ENCODE measurements at places on chromosomes 2 and 18. TPM values are rescaled to one million over a fixed set of nuclear protein-coding genes. Genes with fewer than 3 reads are reported as not detected.

The MAIP1 gene
- total RNA-seq: 16.6 TPM

The LDLRAD4 gene
- total RNA-seq: 42.2 TPM

The FBXO36 gene
- 6.8 TPM for total RNA-seq

The DSG4 gene
- total RNA-seq: 0.08 TPM

The ABCG5 gene
- total RNA-seq: not detected

- DNase-seq: no peak
These were observed 26.2 kb downstream of the NCOA1 start for GRCh38 chr2:24517247-24517646.

DNA sequence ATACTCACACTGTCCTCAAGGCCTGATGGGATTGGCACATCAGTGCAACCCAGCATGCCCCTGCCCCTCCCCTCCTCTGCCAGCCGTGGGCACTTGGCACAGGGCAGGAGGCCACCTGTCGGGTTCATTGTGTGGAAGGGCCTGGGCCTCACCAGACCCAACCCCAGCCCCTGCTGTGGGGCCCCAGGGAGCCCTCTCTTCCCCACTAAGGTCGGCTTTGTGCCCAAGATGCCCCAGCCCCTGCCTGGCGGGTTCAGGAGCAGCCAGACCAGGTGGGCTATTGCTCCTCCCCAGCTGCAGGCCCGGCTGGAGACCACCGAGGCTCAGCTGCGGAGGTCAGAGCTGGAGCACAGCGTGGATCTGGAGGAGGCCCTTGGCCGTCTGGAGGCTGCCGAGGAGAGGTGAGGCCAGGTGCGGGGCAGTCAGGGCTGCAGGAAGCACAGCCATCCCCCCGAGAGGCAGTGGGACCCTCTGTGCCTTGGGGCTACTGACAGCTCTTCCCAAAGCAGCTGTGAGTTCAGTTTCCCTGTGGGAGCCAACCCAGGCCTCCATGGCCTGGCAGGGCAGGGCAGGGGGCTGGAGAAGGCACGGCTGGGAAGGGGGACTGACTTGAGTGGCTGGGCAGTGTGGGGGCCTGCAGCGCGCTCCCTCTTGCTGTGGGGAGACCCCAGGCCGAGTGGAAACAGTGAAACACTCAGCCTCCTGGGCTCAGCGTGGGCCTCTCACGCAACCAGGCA, 16.3 kb downstream of the CROCC2 start:
- no peak for DNase-seq

DNA sequence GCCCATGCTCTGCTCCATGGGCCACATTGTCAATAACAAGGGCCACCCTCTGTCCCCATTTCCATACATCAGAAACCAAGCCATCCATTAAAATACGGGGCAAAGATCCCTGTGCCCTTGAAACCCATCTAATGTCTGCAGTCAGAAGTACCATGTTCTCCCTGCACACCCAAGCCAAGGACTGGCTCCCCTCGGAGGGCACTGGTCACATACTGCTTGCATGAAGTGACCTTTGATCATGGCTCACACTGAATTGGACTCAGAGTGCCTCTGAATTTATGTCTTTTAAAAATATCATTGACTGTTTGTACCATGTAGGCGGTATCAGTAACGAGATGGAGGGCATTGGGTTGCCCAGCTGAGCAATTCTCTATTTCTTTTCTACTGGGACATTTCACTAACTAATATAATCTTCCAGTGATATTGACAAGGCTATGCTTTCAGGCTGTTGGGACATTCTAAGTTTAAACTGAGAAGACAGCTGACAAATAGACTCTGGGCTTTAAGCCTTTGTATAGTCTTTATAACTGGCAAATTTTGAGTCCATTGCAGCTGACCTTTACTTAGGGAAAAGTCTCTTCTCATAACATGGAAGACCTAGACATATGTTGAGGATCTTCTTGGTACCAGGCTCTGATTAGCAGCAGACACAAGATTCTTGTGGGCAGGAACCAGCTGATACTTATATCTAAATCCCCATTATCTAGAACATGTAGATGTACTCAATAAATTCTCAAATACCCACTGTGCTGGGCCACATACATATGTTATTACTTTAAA, 214.3 kb downstream of the MYCN start:
- DNase-seq: no peak

DNA sequence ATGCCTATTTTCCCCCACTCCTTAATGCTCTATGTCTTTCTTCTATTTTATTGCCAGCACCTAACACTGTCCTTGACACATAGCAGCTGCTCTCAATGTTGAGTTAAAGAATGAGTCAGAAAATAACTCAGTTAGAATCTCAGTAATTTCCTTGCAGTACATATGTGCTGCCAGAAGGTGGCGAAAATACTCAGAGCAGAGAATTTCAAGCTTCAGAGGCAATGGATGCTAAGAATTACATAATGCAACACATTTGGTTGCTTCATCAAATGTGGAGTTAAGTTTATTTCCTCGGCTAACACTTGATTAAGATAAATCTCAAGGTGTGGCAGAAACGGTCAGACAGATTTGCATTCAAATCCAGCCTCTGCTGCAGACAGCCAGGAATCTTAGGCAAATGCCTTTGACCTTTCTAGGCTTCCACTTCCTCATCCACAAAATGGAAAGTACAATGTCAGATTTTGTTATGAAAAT, 105.6 kb downstream of the VSNL1 start:
- DNase-seq: peak; percentile 72

DNA sequence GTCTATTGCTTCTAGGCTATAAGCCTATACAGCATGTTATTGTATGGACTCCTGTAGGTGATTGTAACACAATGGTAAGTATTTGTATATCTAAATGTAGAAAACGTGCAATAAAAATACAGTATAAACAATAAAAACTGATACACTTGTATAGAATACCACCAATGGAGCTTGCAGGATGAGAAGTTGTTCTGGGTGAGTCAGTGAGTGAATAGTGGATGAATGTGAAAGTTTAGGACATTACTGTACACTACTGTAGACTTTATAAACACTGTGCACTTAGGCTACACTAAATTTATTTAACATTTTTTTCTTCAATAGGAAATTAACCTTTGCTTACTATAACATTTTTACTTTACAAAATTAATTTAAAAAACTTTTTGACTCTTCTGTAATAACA, 679.2 kb upstream of the ZNF804A start:
- no peak for DNase-seq

- DNase-seq: no peak
These were observed 30.9 kb downstream of the TMEM182 start for GRCh38 chr2:102792568-102793208.

DNA sequence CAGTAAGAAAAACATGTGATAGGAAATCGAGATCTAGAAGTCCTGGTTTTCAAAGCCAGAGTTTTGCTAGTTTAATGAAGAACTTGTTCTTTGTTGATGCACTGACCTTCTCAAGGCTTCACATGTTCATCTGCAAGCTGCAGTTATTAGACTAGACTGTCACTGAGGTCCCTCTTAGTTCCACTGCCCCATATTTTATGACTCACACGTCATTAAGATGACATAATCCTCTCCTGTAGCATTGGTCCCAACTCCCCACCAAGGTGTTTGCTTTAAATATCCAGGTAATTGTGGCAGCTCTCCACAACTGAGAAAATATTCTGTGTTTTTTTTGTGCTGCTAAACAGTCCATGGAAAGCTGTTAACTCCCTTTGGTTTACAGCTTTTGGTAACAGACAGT, 149.7 kb downstream of the MREG start:
- DNase-seq: no peak

- peak; percentile 31 for DNase-seq
These were observed 1.6 kb upstream of the DNER start for GRCh38 chr2:229715895-229716507.

Measured in testis (tissue), 5 donors.